Activated CD8-positive, alpha-beta memory T cell treated with anti-CD3 and anti-CD28 coated beads, Interleukin-2, amount 10 ng/mL, durations not matched to agents 7 days and 5 days (primary cell): ENCODE measurements at places on chromosomes 4 and X. TPM values are rescaled to one million over a fixed set of nuclear protein-coding genes. Genes with fewer than 3 reads are reported as not detected.

Gene SLC25A53
- 9.6 TPM for total RNA-seq

Gene AMBN
- total RNA-seq = not detected

Gene TEC
- 2.0 TPM for total RNA-seq

- H3K4me1 ChIP-seq = no peaks in the 10 kb centered on the region
- H3K27me3 ChIP-seq = no peaks in the 10 kb centered on the region
- no peaks in the 10 kb centered on the region for H3K36me3 ChIP-seq
- DNase-seq = peak; percentile 42
Observed at GRCh38 chr4:17347445-17347844, 164.4 kb downstream of the QDPR start.

DNA sequence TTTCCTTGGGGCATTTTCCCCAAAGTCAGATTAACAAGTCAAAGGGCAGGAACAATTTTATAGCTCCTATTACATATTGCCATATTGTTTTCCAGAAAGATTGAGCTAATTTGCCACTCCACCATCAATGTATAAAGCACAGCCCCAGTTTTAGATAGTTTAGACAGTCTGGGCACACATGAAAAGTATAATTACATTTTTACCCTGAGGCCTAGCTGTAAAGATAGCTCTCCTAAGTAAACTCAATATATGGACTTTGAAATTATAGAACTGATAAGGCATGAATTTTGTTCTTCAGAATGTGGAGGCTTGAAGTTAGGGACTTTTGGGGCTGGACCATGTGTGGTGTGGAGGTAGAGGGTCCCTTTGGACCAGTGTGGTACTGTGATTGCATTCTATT lies 166.0 kb downstream of the FHIP1A start:
- no peaks in the 10 kb centered on the region for H3K4me1 ChIP-seq
- no peak overlapping the region for H3K27ac ChIP-seq
- no peak overlapping the region for H3K4me3 ChIP-seq
- H3K36me3 ChIP-seq = no peaks in the 10 kb centered on the region

GRCh38 chr4:154088741-154089140 lies 299.9 kb upstream of the SFRP2 start:
- H3K27me3 ChIP-seq = no peaks in the 10 kb centered on the region
- no peak overlapping the region for H3K4me3 ChIP-seq
- H3K27ac ChIP-seq = no peak overlapping the region
- DNase-seq = no peak
- H3K4me1 ChIP-seq = no peaks in the 10 kb centered on the region

- H3K4me1 ChIP-seq = peaks cover 28% of the 10 kb centered on the region
- no peaks in the 10 kb centered on the region for H3K27me3 ChIP-seq
- peak overlapping the region; percentile 95 for H3K27ac ChIP-seq
- H3K4me3 ChIP-seq = peak overlapping the region; percentile 95
- DNase-seq = no peak
- H3K36me3 ChIP-seq = peaks cover 8% of the 10 kb centered on the region
Observed at GRCh38 chrX:3712870-3713224, 602 bp downstream of the PRKX start.

DNA sequence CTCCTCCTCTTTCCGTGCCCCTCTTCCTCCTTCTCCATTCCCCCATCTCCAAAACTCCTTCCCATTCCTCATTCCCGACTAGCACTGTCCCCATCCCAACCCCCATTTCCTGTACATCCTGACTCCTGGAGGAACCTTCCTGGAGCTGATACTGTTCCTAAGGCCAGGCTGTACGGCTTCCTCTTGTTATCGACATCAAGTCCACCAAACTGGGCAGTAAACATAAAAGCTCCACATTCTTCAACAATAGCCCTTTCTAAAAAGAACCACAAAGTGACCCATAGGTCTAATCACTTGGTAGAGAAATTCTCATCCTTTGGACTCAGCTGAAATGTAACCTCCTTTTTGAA lies 22.9 kb downstream of the AWAT2 start:
- DNase-seq = no peak
- no peaks in the 10 kb centered on the region for H3K27me3 ChIP-seq
- no peak overlapping the region for H3K27ac ChIP-seq
- no peaks in the 10 kb centered on the region for H3K36me3 ChIP-seq

GRCh38 chr4:155491336-155492120 lies 114.8 kb upstream of the MAP9 start:
- no peaks in the 10 kb centered on the region for H3K36me3 ChIP-seq
- no peaks in the 10 kb centered on the region for H3K4me1 ChIP-seq
- no peak for DNase-seq
- no peak overlapping the region for H3K27ac ChIP-seq
- no peaks in the 10 kb centered on the region for H3K27me3 ChIP-seq

- no peak for DNase-seq
- H3K4me1 ChIP-seq = no peaks in the 10 kb centered on the region
- H3K36me3 ChIP-seq = no peaks in the 10 kb centered on the region
- no peak overlapping the region for H3K4me3 ChIP-seq
Observed at GRCh38 chr4:43277003-43277402, 384.5 kb downstream of the GRXCR1 start.
